ENCODE measurements at places on chromosomes 1 and 21. TPM values are rescaled to one million over a fixed set of nuclear protein-coding genes. Genes with fewer than 3 reads are reported as not detected.
A peak's percentile ranks its signal among the peaks of the same experiment; 100 is the strongest.

- DNase-seq = no peak
- no peak overlapping the region for H3K27ac ChIP-seq
- H3K4me1 ChIP-seq = no peaks in the 10 kb centered on the region
- no peaks in the 10 kb centered on the region for H3K36me3 ChIP-seq
- H3K4me3 ChIP-seq = no peak overlapping the region
- H3K27me3 ChIP-seq = no peaks in the 10 kb centered on the region
Measured at GRCh38 chr1:222529916-222530315, 18.0 kb downstream of the HHIPL2 start.

DNA sequence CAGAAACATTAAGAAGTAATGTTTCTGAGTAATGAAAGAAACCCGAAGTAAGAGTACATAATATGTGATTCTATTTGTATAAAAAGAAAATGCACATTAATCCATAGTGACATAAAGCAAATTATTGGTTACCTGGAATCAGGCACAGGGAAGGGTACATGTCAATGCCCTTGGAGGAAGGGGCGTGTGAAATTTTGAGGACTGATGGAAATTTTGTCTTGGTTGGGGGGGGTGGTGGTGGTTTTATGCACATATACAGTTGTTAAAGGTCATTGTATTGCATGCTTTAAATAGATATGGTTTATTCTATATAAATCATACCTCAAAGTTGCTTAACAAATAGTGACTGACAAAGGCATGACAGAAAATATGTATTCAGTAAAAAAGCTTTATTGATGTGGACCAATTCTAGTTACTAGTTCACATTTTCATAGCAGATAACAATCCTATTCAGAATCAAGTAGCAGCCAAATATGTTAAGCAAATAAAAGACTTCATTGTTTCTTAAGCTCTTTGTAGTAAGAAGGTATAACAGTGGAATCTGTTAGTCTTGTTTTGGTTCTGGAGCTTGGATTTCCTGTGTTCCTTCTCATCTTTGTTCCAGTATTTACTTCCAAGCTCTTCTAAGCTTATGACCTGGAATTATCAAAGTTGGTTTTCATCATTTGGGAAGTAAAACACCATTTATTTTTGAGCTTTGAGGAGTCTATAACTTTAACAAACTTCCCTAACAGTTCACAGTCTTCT is 15.1 kb downstream of the BACH1 start:
- no peaks in the 10 kb centered on the region for H3K27me3 ChIP-seq
- no peak overlapping the region for H3K27ac ChIP-seq
- no peak overlapping the region for H3K4me3 ChIP-seq
- no peaks in the 10 kb centered on the region for H3K4me1 ChIP-seq
- DNase-seq = no peak

- no peak overlapping the region for H3K4me3 ChIP-seq
- DNase-seq = no peak
- H3K36me3 ChIP-seq = no peaks in the 10 kb centered on the region
- H3K27me3 ChIP-seq = no peaks in the 10 kb centered on the region
- H3K27ac ChIP-seq = no peak overlapping the region
- no peaks in the 10 kb centered on the region for H3K4me1 ChIP-seq
Measured at GRCh38 chr1:246450611-246451251, 56.3 kb downstream of the SMYD3 start.

DNA sequence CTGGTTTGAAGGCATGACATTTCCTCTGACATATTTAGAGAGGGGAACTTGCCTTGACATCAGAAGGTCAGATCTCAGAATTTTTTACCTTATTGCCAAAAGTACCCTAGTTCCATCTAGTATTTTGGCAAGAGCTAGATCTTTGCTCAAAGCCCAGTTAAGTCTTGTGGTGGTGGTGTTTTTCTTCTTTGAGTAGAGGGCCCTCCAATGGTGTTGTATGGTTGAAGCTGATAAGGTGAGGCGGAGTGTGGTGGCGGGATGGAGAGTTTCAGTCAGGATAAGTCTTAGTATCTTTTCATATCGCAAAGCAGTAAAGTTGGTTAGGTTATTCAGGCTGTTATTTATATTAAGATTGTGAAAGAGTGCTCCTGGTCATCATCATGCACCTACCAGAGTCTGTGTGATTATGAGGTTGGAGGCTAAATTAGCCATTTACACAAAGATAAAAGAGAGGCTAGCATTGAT is 20.1 kb upstream of the MACF1 start:
- DNase-seq = no peak
- H3K27me3 ChIP-seq = no peaks in the 10 kb centered on the region

DNA sequence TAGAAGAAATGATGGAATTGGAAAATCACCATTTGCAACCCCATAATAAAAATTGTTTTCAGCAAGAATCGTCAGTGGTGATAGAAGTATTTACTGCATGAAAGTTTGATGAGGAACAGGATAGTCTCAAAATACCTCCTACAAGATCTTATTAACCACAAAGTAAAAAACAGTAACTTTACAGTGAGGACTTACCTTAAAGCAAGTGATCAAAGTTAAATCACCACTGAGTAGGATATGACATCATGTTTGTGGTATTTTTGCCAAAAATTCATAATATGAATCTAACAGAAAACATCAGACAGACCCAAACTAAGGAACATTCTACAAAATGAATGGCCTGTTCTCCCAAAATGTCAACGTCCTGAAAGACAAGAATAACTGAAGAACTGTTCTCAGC is 19.9 kb downstream of the ALDH9A1 start:
- DNase-seq = no peak
- H3K4me3 ChIP-seq = no peak overlapping the region
- H3K27ac ChIP-seq = no peak overlapping the region
- no peaks in the 10 kb centered on the region for H3K4me1 ChIP-seq
- H3K27me3 ChIP-seq = no peaks in the 10 kb centered on the region

GRCh38 chr21:42381347-42381984 is 14.4 kb downstream of the TMPRSS3 start:
- H3K4me3 ChIP-seq = no peak overlapping the region
- peaks cover under 1% of the 10 kb centered on the region for H3K27me3 ChIP-seq
- no peaks in the 10 kb centered on the region for H3K36me3 ChIP-seq
- DNase-seq = peak; percentile 18

DNA sequence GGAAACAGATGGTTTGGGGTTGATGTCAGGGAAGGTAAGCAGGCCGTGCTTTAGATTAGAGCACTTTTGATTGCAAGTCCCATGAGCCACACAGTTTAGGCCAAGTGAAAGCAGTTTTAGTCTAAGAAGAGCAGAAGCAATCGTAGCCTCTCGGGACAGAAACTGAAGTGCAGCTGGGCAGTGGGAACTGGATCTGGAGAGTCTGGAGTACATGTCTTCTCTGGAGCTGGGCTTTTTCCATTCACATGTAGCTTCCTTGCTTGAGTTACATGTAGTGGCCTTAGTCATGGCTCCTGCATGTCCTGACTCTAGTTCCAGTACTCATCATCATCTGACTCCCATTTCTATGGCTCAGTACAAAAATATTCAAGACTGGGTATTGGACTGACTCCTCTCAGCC is 16.7 kb downstream of the CAMTA1 start:
- no peak for DNase-seq
- no peaks in the 10 kb centered on the region for H3K27me3 ChIP-seq
- peaks cover 31% of the 10 kb centered on the region for H3K4me1 ChIP-seq
- peak overlapping the region; percentile 60 for H3K27ac ChIP-seq
- peaks cover 3% of the 10 kb centered on the region for H3K36me3 ChIP-seq

DNA sequence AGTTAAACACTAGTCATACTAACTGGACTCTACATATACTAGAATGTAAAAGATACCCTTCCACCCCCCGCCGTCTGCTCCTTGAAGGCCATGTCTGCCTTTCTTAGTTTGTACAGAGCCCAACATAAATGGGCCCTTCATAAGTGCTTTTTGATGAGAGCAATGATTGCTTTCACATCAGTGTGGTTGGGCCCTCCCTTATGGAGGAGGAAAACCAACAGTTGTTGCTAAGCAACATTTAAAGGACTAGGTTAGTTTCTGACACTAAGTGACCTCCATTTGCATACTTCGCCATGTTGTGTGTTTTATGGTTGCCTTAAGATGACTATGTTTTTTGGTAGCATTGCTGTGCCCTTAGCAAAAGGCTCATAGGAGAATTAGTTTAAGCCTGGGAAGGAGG is 182.0 kb upstream of the SGIP1 start:
- no peaks in the 10 kb centered on the region for H3K36me3 ChIP-seq
- no peak overlapping the region for H3K4me3 ChIP-seq
- H3K27ac ChIP-seq = peak overlapping the region; percentile 50
- H3K27me3 ChIP-seq = no peaks in the 10 kb centered on the region
- H3K4me1 ChIP-seq = peaks cover 6% of the 10 kb centered on the region

GRCh38 chr1:18440385-18441226 is 40.1 kb upstream of the KLHDC7A start:
- no peaks in the 10 kb centered on the region for H3K27me3 ChIP-seq
- no peaks in the 10 kb centered on the region for H3K4me1 ChIP-seq
- no peak overlapping the region for H3K27ac ChIP-seq
- no peaks in the 10 kb centered on the region for H3K36me3 ChIP-seq

DNA sequence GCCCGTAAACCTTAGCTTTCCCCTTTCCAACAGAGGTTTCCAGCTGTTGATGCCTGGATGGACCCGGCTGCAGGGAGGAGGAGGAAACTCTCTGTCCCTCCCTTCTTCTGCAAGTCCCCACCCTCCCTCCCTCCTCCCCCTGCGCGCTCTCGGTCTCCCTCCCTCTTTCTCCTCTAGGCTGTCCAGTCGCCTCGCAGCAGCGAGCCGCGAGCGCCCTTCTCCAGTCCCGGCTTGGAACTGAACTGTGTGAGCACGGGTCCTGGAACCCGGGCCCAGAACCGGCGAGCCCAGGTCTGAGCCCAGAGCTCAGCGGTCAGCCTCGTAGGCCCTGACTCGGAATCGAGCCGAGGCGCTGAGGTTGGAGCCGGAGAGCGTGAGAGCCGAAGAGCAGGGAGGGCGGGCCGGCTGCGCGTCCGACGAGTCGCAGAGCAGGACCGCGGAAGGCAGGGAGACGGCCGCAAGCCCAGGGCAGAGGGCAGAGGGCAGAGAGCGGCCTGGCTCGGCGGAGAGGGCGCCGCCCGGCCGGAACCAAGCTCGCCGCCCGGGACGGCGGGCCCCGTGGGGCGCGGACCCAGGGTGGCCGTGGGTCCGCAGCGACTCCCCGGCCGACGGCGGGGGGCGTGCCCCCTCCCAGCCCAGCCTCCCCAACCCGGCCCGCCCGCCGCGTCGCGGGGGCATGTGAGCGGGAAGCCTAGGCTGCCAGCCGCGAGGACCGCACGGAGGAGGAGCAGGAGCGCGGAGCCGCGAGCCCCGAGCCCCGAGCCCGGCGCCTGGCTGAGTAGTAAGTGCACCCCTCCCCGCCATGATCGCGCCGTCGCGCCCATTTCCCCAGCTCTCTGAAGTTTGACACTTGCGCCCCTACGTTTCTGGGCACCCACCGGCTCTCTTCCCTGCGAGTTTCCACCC is at the start of gene SOX13:
Gene SOX13, plus strand, starts transcription at position 185 of the 906 bp plus-strand sequence. CDS start 39,801 bp downstream, outside the sequence.
- peak; percentile 91 for DNase-seq
- H3K4me3 ChIP-seq = peak within 1 kb of the TSS; percentile 65
- H3K27me3 ChIP-seq = peaks cover 64% of the 10 kb centered on the region
- peaks cover 22% of the 10 kb centered on the region for H3K4me1 ChIP-seq
- no peaks in the 10 kb centered on the region for H3K36me3 ChIP-seq

DNA sequence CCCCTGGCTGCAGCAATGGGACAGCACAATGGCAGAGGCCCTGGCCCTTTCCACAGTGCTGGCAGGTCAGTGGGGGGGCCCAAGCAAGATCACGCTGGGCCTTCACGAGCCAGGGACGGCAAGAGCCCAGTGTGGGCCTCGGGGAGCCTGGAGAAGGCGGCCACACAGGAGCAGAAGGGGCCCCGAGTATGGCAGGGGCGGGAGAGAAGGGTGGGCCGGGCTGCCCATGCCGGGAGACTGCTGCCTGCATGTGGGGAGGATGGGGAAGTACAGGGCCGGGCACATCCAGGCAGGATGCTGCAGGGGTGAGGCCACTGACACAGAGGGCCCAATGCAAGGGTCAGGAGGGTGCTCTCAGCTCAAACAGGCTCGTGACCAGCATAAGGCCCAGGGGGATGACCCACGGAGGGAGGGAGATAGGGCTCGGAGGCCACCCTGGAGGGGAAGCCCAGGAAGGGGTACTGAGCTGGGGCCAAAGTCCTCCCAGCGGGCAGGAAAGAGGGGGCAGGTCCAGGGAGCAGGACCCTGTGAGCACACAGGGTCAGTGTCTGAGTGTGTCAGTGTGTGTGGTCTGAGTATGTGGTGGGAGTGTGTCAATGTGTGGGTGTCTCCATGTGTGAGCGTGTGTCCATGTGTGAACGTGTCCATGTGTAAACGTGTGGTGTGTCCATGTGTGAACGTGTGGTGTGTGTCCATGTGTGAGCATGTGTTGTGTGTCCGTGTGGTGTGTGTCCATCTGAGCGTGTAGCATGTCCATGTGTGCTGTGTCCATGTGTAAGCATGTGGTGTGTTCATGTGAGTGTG is 13.1 kb downstream of the SLC19A1 start:
- DNase-seq = no peak
- H3K4me1 ChIP-seq = no peaks in the 10 kb centered on the region
- peaks cover 60% of the 10 kb centered on the region for H3K36me3 ChIP-seq

GRCh38 chr1:174902531-174903099 is 97.1 kb upstream of the CACYBP start:
- no peaks in the 10 kb centered on the region for H3K27me3 ChIP-seq
- no peaks in the 10 kb centered on the region for H3K4me1 ChIP-seq
- H3K4me3 ChIP-seq = no peak overlapping the region
- no peaks in the 10 kb centered on the region for H3K36me3 ChIP-seq

- no peak overlapping the region for H3K27ac ChIP-seq
- H3K27me3 ChIP-seq = no peaks in the 10 kb centered on the region
Measured at GRCh38 chr1:53696571-53696970, 42.4 kb downstream of the GLIS1 start.

The ST6GALNAC5 gene
- 11.4 TPM for polyA plus RNA-seq

The EDN2 gene
- 0.28 TPM for polyA plus RNA-seq

The CYP4Z1 gene
- polyA plus RNA-seq = 0.64 TPM

The TRIM67 gene
- polyA plus RNA-seq = 0.51 TPM

The LCE1F gene
- not detected for polyA plus RNA-seq

The GJA8 gene
- not detected for polyA plus RNA-seq

The ECE1 gene
- polyA plus RNA-seq = 80.0 TPM

The FOXD2 gene
- polyA plus RNA-seq = 0.31 TPM

All from left lung (tissue), 14 donors.